ENCODE measurements at places on chromosomes 6 and 20.

DNA sequence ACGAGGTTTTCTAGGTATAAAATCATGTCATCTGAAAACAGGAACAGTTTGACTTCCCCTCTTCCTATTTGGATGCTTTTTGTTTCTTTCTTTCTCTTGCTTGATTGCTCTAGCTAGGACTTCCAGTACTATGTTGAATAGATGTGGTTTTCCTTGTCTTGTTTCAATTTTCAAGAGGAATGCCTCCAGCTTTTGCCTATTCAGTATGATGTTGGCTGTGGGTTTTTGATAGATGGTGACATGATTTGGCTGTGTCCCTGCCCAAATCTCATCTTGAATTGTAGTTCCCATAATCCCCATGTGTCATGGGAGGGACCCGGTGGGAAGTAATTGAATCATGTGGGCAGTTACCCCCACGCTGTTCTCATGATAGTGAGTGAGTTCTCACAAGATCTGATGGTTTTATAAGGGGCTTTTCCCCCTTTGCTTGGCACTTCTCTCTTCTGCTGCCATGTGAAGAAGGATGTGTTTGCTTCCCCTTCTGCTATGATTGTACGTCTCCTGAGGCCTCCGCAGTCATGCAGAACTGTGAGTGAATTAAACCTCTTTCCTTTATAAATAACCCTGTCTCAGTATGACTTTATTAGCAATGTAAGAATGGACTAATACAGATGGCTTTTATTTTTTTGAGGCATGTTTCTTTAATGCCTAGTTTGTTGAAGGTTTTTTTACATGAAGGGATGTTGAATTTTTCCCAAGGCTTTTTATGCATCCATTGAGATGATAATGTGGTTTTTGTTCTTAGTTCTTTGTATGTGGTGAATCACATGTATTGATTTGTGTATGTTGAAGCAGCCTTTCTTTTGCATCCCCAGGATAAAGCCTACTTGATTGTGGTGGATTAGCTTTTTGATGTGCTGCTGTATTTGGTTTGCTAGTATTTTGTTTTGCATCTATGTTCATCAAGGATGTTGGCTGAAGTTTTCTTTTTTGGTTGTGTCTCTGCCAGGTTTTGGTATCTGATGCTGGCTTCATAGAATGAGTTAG is 239.1 kb downstream of the THBS2 start:
- DNase-seq = no peak

- no peak for DNase-seq
These were observed 9.3 kb upstream of the KIF25 start for GRCh38 chr6:167988154-167988495.

DNA sequence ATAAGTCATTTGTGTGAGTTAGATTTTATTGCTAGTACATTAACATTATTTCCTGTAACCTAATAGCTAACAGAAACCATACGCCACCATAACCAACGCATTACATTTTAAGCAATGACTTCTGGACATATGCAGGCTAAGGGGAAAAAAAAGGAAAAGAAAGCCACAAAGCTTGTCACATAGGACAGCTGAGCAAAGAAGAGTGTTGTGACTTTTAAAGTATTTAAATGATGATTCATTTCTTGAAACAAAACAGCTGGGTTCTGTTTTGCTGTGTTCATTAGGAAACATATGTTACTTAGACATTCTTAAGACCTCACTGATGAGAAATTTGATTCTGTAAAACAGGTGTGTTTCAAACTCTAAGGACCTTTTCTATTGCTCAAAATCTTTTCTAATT is 171.4 kb downstream of the COL9A1 start:
- no peak for DNase-seq

GRCh38 chr20:46135856-46136633 is 17.9 kb downstream of the CD40 start:
- DNase-seq = no peak

DNA sequence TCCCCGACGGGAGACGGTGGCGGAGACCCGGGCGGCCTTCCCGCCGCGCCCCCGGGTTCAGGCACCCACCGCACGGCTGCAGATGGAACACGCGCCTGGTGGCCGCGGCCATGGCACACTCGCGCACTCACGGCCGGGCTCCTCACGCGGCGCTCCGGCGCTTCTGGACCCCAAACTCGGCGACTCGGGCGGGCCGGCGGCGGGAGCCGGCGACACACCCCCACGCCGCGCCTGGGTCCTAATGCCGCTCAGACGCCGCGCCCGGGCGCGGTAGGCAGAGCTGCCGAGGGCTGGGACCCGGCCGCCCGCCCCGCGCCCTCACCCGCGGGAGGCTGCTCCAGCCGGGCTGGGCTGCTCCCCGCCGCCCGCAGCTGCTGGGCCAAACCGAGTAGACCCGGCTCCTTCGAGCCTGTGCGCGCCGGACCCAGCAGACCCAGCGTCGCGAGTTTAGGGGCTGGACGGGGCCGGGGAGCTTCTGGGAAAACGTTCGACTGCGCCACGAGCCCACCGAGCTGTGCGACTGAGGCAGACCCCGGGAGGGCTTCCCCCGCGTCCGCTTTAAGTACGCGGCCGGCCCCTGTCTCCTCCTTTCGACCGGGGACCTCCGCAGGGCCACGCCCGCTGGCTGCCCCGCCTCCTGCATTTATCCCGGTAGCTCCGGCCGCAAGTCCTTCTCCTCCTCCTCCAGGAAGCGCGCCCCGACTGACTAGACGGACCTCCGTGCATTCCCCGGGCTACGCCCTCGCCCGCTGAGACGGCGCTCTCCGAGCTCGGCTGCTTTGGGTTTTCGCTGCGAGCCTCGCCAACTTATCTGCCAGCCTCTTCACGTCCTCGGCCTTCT is at the start of gene SLC4A11:
TSS of gene SLC4A11 (minus strand) at position 165 of the 841 bp plus-strand sequence. CDS start at position 112, 53 bp downstream.
- peak; percentile 27 for DNase-seq

DNA sequence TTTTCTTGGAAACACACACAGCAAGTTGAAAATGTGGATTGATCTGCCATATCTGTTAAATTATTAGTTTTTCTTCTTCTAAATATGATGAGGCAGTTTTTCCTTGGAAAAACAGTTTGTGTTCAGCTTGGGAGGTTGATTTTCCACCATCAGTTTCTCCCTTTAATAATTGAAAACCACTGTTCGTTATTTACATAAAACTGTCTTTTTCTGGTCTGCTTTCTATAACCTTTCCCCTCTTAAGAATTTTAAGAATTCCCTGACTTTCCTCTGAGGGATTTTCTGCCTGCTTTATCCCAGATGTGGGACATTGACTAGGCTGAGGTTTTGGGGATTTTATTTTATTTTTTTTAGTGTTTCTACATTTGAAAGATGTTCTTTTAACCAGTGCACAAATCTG is 27.2 kb downstream of the DSE start:
- DNase-seq = no peak

GRCh38 chr20:40464731-40465208 is 224.3 kb downstream of the MAFB start:
- DNase-seq = no peak

DNA sequence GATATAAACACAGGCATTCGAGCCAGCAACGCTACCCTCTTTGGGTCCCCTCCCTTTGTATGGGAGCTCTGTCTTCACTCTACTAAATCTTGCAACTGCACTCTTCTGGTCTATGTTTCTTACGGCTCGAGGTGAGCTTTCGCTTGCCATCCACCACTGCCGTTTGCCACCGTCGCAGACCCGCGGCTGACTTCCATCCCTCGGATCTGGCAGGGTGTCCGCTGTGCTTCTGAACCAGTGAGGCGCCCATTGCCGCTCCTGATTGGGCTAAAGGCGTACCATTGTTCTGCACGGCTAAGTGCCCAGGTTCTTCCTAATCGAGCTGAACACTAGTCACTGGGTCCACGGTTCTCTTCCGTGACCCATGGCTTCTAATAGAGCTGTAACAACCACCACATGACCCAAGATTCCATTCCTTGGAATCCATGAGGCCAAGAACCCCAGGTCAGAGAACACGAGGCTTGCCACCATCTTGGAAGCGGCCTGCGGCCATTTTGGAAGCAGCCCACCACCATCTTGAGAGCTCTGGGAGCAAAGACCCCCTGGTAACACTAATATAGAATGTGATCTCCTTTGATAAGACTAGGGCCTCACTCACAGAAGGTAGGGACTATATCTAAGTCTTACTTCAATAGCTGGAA is 973 bp downstream of the UBD start:
- DNase-seq = no peak

DNA sequence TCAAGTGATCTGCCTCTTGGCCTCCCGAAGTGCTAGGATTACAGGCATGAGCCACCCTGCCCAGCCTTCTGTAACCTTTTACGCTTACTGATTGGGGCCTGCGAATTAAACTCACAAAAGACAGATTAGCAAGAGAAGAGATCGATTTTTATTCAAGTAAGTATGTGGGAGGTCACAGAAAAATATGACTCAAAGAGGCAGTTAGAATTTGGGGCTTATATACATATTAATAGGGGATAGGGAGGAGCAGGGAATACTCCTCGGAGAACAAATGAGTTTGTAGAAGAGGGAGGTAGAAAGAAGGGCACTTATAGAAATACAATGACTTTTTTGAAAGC is 78.9 kb downstream of the CD24 start:
- no peak for DNase-seq

DNA sequence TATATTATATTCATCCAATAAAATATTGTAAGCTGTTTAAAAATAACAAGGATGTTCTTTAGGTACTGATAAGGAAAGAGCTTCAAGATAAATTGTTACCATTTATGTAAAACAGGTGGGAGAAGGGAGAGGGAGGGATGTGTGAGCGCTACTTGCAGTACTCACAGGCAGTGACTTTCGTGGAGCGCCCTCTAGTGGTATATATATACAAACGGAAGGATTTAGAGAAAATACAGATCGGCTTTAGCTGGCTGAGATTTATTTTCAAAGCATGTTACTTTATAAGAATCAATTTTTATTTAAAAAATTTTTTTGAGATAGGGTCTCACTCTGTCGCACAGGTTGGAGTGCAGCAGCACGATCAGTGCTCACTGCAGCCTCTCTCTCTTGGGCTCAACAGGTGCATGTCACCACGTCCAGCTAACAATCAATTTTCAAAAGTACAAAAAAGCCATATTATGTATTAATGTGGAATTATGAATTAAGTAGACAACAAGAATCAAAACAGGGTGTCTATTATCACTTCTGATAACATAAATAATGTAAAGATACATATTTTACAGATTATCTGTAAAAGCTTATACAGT is 3.3 kb upstream of the MOG start:
- DNase-seq = no peak

GRCh38 chr6:75855052-75855451 is 106.0 kb downstream of the MYO6 start:
- DNase-seq = no peak
